ENCODE measurements at places on chromosomes 6 and 20.

- DNase-seq, result no peak
Measured at GRCh38 chr20:45576995-45577394, 2.1 kb downstream of the WFDC8 start.

GRCh38 chr20:62648318-62648995 is 6.2 kb downstream of the SLCO4A1 start:
- DNase-seq, result no peak

- no peak for DNase-seq
Measured at GRCh38 chr20:62601172-62601571, 41.1 kb upstream of the SLCO4A1 start.

DNA sequence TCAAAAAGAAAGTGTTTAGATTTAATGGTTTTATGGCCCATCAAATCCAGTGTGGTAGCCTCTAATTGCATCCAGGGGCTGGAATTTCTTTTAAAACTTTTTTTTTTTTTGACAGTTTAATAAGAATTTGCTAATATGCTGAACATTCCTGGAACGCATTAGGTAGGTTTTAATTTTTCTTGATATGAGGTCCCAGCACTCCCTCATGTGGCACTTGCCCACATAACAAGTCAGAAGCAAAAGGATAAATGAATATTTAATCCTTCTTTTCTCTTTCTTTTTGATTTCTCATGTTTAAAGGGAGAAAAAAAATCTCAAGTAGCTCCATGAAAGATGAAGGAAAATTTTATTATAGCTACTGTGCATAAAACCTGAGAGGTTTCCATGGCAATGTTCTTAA is 13.5 kb downstream of the HAO1 start:
- DNase-seq, result peak; percentile 11

DNA sequence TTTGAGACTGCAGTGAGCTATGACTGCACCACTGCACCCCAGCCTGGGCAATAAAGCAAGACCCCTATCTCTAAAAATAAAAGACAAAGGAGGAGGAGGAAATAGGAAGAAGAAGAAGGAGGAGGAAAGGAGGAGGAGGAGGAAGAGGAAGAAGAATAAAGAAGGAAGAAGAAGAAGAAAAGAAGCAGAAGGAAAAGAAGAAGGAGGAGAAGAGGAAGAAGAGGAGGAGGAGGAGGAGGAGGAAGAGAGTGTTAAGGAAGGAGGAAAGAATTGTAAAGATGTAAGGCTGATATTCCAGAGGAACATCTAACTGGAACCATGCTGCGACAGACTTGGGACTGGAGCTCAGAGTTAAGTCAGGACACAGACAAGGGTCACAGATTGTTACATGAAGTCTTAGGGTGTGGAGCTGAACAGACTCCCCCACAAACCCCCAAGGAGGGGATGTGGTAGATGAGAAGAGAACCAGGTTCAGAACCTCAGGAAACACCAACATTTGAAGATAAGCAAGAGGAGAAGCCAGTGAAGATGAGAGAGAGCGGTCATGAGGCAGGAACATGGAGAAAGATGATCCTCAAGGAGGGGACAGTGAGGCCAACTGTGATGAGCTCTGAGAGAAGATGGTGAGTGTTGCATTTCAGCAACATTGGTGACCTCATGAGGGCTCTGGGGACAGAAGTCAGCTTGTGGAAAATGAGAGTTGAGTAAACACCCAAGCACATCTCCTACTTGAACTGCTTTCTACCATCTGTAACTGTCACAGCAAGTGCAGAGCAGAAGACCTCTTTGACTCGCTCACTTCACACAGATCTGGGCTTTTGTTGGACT is 118.2 kb downstream of the CD164 start:
- DNase-seq, result no peak

- no peak for DNase-seq
Measured at GRCh38 chr20:61757678-61758563, 307.8 kb downstream of the TAF4 start.

DNA sequence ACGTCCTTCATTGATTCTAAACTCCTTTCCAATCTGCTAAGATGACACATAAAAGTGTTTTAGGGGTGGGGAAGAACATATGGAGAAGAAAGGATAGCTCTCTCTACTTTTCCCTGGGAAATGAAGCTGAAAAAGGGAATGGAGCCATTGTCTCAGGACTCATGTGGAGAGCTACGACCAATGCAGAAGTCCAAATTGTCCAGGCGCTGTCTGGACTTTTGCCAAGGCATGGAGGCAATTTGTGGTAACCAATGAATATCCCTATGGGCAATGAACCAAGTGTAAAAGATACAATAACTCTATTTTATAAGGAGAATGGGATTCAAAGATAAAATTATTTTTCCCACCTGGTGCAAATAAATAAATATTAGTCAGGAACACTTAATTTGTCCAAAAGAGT is 16.1 kb downstream of the FBXL4 start:
- no peak for DNase-seq

GRCh38 chr20:11451793-11452291 is 465.9 kb upstream of the BTBD3 start:
- DNase-seq, result peak; percentile 26

- no peak for DNase-seq
Measured at GRCh38 chr6:150756173-150756572, 109.3 kb upstream of the MTHFD1L start.

- DNase-seq, result no peak
Measured at GRCh38 chr20:61919239-61919638, 146.4 kb downstream of the TAF4 start.

- no peak for DNase-seq
Measured at GRCh38 chr6:3329393-3330051, 70.8 kb downstream of the PSMG4 start.

DNA sequence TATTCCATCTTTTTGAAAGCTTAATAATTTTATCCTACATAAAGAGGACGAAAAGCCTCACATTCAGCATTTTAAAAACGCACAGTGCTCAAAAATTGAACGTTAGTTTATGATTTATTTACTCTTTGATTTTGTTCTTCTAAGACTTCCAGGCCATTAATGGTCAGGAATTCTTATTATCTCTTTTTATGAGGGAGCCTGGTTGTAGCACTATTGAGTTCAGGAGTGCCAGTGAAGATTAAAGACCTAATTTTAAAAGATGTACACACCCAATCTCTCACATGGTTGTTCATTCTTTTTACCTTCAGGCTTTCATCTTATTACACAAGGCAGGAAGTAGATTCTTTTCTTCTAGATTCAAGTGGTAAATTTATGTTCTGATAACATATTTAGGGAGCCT is 68.6 kb downstream of the HDDC2 start:
- DNase-seq, result no peak

DNA sequence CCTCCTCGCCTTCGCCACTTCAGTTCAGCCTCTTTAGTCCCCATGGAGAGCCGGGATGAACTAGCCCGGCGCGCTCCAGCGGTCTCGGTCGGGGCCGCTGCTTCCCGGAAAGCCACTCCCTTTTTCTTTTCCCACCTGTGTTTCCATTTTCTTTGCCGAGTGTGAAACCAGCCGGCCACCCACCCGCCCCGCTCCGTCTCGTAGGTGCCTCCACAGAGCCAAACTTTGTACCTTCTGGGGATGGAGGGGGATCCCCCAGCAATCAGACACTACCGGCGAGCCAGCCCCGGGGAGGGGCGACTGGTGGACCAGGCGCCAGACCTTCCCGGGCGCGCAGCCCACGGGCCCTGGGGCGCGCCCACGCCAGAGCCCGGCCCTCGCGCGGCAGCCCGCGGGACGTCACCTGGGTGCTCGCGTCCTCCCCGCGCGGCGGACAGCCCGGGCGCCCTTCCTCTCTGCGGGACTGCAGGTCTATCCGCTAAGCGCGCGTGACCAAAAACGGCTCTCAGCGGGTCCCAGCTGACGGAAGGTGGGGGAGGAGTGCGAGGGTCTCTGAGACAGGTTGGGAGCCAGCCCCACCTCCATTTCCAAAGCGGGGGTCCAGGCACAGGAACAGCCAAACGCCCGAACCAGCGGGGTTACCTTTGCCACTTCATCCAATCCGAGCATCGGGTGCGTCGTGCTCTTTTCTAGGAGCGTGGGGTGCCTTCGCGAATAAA is at the start of gene MCHR2:
MCHR2 (minus strand) TSS at position 691 of the 719 bp plus-strand sequence. CDS start 38,076 bp downstream, outside the sequence.
- no peak for DNase-seq

DNA sequence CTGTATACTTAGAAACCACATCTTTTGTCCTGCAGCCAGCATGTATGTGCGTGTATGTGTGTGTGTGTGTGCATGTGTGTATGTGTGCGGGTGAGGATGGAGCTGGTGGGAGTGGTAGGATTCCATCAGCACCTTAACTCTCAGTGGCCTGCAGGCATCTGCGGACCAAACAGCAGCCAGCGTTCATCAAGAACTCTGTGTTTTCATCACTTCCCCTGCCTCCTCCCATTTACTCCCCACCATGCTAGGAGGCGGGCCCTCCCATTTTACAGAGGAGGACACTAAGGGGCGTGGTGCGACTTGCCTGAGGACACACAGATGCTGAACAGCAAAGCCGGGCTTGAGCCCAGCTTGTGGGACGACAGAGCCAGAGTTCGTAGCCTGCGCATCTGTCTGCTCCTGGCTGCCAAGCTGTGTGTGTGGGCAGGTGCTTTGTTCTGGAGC is 8.9 kb downstream of the VSTM2L start:
- peak; percentile 69 for DNase-seq

GRCh38 chr6:73579851-73580246 is 59.0 kb upstream of the EEF1A1 start:
- no peak for DNase-seq

DNA sequence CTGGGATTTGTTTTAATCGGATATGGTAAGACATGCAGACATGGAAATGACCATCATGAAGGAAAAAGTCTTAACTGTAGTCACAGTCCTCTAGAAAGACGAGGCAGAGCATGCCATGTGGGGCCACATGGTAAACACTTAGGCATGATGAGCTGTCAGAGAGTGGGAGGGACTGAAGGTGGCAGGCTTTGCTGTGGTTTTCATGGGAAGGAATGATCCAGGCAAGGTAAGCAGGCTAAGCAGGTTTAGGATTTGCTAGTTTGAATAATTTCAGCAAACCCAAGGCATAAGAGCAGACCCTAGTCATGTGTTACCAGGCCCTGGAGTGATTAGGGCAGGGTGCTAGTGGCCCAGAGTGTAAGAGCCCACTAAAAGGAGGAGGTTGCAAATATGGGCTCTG is 47.2 kb upstream of the STMND1 start:
- no peak for DNase-seq

DNA sequence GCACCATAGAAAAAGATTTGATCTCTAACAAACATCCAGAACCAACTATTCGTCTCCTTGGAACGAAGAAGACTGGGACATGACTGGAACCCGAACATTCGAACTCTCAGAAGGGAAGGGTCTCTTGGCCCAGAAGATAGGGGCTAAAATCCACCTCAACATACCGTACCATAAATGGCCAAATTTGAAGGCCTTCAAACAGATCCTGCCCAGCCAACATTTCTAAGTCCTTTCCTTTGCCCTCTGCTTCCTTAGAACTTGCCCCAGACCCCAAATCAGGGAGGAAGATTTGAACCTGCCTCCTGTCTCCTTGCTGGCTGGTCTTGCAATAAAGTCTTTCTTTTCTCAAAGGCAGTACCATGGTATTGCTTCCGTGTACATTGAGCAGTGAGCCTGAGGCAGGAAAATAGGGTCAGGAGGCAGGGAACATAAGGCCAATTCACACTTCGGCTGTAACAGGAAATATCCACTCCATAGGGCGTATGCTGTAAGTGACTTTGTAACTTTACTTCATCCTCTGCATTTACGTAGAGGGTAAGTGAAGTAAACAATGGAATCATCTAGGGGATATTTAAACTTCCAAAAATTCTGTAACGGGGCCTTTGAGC is 1.8 kb upstream of the PXDC1 start:
- DNase-seq, result no peak

DNA sequence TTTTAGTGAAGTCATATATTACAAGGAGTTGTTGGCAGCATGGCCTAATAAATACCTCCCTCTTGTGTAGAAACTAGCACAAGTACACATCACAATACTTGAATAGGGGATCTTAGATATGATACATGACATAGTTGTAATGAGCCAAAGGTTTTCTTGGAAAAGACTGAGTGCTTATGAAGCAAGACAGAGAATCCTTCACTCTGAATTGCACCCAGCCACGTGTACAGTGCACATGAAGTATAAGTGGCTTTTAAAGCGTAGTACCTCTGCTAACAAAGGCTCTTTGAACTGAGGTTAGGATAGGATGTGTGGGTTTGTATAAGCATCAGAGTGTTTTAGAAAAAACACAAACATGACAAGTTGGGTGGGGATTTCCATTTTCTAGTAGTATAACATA is 145.5 kb upstream of the STMND1 start:
- no peak for DNase-seq

- DNase-seq, result no peak
Measured at GRCh38 chr20:64109831-64110391, 2.5 kb upstream of the NPBWR2 start.

GRCh38 chr6:16124198-16125180 is 4.4 kb upstream of the MYLIP start:
- no peak for DNase-seq

DNA sequence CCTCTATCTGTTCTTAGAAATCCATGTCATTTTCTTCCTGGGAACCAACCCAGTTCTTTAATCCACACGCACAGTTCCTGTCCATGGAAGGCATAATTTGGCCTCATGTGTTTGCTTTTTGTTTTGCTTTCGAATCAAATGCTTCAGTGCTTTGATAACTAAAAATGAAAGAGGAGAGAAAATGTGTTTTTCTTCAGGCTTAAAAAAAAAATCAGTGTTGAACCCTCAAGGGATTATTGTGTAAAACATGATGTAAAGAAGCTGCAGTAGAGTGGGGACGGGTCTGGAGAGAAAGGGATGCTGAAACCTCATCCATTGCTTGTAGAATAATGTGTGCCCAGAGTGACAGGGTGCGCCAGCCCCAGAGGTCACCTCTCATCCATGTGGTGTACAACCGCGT is 197.5 kb upstream of the JARID2 start:
- no peak for DNase-seq

GRCh38 chr6:40077736-40078135 is 143.5 kb upstream of the MOCS1 start:
- DNase-seq, result no peak

DNA sequence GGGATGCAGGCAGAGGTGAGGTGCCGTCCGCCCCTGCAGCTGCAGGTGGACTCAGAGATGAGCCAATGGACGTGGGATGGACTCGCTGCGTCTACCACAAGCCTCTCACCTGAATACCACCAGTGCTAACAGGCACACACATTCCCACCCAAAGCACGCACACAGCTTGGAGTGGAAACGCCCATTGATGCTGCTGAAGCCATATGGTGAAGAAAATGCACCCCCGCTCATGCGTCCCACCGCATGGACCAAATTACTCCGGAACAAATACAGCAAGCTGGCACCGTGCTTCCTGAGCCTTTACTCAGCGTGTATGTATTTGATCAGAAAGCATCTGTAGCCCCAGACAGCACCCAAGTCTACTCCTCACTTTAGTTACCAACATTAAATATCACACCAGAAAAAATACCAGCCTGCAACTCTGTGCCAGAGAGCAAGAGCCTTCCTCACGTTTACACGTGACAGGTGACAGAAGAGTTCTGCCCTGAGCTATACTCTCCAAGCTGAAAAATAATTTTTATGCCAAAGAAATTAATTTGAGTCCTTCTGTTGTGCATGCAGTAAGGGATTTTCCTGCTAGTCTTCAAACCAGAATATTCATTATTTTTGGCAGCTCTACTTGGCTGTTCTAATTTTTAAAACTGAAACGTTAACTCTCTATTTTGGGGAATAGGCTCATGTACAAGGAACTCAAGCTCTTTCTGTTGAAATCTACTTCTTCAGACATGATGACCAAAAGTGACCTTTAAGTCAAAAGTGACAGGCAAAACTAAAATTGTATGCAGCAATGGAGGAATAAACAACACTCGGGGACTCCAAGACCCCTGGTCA is 58.2 kb upstream of the SYNDIG1 start:
- DNase-seq, result no peak

Data from WERI-Rb-1 (cell line).